ENCODE measurements at places on chromosomes 4 and X. TPM values are rescaled to one million over a fixed set of nuclear protein-coding genes. Genes with fewer than 3 reads are reported as not detected.

The METTL14 gene
- total RNA-seq = 36.7 TPM

The VSIG4 gene
- 2.1 TPM for total RNA-seq

The ADGRG4 gene
- total RNA-seq = under 0.01 TPM

The ABCG2 gene
- 1.4 TPM for total RNA-seq

The SOD3 gene
- total RNA-seq = 3.1 TPM

The AADAT gene
- 1.7 TPM for total RNA-seq

The AMOT gene
- total RNA-seq = 3.8 TPM

The USP26 gene
- 0.05 TPM for total RNA-seq

The GSX2 gene
- not detected for total RNA-seq

The SHISA3 gene
- total RNA-seq = 0.28 TPM

The MTMR1 gene
- 34.5 TPM for total RNA-seq

The REPS2 gene
- 1.7 TPM for total RNA-seq

GRCh38 chr4:147327322-147327721 is 153.6 kb upstream of the EDNRA start:
- no peak for DNase-seq

DNA sequence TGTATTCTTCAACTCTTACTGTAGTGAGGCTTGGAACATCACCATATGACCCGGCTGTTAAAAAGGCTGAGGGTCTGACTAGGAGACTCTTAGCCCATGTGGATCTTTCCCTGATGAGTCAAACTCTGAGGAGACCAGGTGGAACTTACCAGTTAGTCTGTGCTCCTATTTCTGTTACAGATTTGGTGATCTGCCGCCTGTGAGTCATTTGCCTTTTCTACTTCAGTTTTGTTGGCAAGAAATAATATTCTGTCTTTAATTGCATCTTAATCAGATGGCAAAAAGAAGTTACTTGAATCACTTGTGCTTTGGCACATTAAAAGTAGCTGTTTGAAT is 48.4 kb downstream of the MTM1 start:
- no peak for DNase-seq

DNA sequence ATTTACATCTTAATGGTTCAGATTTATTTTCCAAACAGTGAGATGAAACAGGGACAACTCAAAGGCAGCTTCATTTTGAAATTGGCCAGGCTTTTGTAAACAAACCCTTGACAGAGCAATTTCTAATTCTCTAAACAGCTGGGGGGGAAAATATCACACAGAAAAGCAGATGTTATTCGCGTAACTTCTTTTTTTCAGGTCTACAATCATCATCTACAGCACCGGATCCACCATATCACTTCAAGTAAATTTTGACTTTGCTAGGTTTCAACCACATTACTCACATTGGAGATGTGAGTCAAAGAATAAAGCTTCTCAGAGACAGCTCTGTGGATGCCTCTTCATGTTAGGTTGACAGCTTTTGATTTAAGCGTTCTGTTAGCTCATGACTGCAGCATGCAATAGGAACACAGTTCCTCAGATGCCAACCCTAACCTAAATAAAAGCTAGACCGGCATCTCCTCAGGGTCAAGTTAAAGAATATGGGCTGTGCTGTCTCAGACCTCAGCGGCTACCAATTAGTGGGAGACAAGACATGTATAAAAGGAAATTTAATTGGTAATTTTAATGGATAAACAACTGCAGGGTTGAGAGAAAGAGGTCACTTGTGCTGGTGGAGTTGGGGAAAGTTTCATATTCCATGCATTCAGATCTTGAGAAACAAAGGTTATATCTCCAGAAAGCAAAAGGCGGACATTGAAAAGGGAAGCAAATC is 26.8 kb downstream of the AMELX start:
- no peak for DNase-seq

- DNase-seq = no peak
Measured at GRCh38 chr4:83335701-83336100, 1.1 kb upstream of the HPSE start.

DNA sequence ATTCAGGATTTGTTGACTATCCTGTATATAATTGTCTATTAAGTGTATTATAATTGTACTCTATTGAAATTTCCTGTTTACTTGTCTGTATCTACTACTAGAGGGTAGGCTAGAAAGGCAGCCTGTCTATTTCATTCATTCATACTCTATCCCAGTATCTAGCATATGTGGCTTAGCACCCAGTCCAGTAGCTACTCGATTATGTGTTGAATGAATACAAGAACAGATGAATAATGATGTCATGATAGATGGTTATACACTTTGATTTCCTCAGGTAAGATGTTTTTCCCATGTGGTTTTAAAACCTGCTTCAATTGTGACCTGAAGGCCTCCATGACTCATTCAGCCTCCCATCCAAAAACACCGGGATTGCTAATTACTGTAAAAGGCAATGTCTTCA is 68.0 kb downstream of the IL21 start:
- DNase-seq = no peak

DNA sequence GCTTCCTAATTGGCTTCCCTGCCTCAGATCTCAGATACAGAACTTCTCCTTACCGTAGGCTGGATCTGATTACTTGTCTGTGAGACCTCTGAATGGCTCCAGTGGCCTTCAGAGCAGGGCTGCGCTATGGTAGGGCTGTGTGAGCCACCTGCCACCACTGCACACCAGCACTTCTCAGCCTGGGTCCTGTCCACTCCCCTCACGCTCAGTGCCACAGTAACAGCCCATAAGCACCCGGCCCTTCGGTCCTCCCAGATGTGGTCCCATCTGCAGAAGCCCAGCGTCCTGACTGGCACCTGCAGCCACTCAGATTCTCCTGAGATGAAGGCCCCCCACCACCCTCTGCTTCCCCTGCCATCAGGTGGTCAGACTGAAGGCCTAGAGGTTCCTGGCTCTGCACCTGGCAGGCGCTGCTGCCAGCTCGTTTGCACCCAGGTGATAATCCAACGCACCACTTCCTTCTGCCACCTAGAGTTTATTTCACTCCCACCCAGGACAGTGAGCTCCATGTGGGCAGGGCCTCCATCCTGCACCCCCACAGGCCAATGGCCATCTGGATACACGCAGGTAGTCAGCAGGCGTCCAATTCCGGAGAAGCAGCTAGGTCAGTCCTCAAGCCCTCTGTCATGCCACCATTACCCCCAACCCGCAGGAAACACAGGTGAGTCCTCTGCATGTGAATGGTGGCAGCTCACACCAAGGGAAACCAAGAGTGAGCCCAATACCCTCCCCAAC is 5.4 kb downstream of the WDR1 start:
- DNase-seq = no peak

DNA sequence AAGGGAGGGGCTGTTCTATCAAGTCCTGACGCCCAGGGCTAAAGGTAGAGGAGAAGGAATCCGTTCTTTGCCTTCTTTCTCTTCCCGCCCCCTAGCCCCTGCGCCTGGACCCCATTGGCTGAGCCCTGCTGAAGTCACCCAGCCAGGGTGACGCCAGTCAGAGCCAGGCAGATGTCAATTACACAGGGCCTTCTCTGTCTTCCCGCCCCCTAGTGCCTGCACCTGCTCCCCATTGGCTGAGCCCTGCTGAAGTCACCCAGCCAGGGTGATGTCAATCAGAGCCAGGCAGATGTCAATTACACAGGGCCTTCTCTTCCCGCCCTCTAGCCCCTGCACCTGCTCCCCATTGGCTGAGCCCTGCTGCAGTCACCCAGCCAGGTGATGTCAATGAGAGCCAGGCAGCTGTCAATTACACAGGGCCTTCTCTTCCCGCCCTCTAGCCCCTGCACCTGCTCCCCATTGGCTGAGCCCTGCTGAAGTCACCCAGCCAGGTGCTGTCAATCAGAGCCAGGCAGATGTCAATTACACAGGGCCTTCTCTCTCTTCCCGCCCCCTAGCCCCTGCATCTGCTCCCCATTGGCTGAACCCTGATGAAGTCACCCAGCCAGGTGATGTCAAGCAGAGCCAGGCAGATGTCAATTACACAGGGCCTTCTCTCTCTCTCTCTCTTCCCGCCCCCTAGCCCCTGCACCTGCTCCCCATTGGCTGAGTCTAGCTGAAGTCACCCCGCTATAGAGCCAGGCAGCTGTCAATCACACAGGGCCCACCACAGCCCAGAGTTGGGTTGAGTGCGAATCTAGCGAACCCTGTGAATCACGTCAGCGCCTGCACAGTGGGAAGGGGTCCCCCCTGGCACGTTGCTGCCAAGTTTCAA is 46.4 kb downstream of the ASMT start:
- DNase-seq = peak; percentile 88

DNA sequence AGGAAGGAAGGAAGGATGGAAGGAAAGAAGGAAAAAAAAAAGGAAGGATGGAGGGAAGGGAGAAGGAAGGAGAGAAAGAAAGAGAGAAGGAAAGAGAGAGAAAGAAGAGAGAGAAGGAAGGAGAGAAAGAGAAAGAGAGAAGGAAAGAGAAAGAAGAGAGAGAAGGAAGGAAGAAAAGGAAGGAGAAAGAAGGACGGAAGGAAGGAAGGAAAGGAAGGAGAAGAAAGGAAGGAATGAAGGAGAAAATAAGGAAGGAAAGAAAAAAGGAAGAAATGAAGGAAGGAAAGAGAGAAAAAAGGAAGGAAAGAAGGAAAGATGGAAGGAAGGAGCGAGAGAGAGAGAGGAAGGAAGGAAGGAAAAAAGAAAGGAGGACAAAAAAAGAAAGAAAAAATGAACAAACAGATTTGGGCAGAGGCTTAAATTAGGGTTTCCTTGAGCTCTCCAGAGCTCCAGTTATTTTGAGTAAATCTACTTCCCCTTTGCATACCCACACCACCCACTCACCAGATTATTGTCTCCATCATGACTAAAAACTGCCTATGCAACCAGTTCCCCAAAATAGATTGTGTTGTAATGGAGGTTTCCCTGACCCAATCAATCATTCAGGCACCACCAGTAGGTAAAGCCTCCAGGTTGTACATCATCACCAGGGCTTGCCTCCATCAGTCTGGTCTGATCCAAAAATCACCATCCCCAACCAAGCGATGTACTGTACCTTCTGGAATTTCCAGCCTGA is 1722.9 kb upstream of the PCDH10 start:
- DNase-seq = no peak

- no peak for DNase-seq
Measured at GRCh38 chrX:93868289-93868965, 194.4 kb downstream of the FAM133A start.

DNA sequence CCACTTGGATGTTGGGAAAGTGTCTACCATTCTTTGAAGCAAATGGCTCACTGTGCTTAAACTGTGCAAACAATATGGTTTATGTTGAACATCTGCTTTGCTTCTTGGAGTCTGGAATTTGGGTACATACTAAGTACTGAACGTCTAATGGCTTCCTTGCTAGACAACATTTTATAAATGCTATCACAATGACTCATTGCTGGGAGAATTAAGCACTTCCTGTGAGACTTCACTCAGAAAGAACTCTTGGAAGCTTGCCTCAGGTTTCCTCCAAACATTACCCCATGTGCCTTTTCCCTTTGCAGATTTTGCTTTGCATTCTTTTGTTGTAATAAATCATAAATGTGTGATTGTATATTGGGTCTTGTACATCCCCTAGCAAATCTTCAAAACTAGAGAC is 139.7 kb downstream of the PACRGL start:
- DNase-seq = no peak

DNA sequence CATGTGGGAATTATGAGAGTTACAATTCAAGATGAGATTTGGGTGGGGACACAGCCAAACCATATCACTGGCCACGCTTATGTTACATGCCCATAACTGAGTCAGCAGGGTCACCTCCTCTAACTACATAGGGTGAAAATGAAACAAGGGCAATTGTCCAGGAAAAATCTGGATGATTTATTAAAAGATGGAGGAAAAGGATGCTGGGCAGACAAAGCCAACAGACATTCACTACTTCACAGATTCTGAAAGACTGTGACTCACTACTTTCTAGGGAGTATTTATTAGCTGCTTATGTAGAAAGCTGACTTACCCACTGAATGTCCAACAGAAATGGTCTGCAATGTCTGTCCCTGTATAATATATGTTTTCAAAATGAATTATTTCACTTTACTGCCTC is 72.4 kb downstream of the APBB2 start:
- DNase-seq = no peak

DNA sequence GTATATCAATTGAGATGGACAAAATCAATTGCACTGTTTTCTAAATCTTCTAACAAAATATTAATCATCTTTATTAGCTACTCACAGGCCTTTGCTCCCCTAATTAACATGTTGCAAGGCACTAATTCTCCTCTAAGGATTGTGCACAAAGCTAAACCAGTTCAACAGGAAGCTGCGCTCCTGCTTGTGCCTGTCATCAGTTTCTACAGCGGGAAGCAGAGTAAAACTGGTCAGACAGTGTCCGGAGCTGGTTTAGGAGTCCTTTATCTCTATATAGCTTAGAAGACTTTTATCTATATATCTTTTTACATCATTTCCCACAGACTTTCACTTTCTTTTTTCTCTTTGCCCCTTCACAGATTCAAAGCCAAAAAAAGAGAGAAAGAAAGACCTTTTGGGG is 79.1 kb downstream of the ELOVL6 start:
- no peak for DNase-seq

GRCh38 chrX:150185766-150186165 is 177.4 kb upstream of the MAMLD1 start:
- no peak for DNase-seq

GRCh38 chr4:5399790-5400421 is 308.5 kb downstream of the EVC2 start:
- DNase-seq = no peak

- DNase-seq = no peak
Measured at GRCh38 chr4:181193131-181193930, 1049.9 kb upstream of the TENM3 start.

DNA sequence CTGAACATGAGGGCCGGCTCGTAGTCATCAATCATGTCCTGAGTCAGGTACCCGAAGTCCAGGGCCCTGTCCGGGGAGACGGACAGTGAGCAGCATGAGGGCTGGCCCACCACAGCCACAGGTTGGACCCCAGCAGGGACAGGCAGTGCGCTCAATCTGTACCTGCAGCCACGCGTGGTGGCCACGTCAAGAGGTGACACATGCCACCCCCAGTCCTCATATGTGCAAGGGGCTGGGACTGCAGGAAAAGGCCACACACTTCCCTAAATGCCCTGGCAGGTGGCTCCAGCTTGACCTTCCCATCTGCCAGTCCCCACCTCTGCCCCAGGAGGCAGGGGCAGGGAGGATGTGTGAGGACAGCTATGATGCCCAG is 73.8 kb upstream of the MXD4 start:
- no peak for DNase-seq

GRCh38 chr4:158291334-158292055 is 81.2 kb downstream of the TMEM144 start:
- DNase-seq = no peak

DNA sequence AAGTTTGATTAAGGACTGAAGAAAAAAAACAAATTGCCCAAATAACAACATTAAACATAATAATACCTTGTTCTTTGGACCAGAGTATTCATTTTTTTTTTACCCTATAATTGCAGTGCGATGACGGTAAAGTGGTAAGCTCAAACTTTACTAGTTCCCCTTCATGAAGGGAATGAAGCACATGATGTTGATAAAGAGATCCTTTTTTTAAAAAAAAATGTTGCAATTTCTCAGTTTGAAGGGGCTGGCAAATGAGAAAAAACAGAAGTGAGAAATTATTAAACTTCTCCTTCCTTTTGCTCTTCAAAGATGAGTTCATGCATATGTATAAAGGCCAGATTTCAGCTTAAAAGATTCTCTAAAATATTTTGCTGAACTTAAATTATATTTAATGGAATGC is 231.7 kb downstream of the C4orf33 start:
- DNase-seq = no peak

- no peak for DNase-seq
Measured at GRCh38 chr4:25844961-25845712, 17.7 kb downstream of the SEL1L3 start.

- DNase-seq = no peak
Measured at GRCh38 chrX:51955200-51955599, 61.8 kb downstream of the MAGED1 start.

- DNase-seq = peak; percentile 45
Measured at GRCh38 chr4:36385951-36386571, 104.6 kb downstream of the DTHD1 start.
